Stimulated activated CD8-positive, alpha-beta memory T cell treated with anti-CD3 and anti-CD28 coated beads, Interleukin-2, amount 100 ng/mL, for 48 hours (primary cell): ENCODE measurements at places on chromosomes 2 and 18.

DNA sequence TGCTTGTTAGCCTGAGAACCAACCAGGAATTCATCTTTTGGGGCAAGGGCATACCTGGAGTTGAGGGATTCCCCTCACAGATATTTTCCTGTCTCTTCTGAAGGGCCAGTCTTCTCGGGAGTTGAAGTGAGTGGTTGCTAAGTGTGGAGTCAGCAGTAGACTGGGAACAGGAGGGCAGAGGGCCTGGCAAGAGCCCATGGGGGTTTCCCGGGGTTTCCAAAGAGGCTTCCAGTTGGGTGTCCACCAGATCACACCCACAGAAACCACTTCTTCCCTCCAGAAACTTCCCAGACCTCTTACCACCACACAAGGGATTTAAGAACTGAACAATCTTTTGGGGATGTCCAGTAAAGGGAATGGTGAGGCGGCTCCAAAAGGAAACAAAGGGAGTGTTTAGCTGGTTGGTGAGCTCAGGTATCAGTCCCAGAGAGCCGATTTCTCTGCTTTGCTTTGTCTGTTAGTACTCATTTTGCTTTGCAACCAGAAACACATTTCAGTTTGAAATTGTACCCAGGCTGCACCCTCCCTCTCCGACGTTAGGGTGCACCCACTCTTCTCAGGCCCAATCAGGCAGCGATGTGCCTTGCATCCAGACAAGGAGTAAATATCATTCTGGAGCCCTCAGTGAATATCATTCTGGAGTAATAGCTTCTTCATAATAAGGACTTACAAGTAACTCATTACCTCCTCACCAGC, 47.5 kb upstream of the SPATS2L start:
- no peak for DNase-seq

DNA sequence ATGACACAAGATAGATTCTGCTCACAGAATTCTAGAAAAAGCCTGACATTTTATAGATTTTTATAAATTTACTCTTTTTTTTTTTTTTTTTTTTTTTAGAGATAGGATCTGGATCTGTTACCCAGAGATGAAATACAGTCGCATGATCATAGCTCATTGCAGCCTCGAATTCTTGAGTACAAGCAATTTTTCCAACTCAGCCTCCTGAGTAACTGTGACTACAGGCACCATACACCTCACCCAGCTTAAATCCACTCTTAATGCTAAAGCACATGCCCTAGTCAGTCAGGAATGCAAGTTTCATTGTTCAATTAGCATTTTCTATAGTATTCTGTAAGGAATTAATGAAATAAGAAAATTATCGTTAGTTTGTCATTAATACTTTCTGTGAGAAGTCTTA, 32.1 kb upstream of the WDR75 start:
- no peak for DNase-seq

GRCh38 chr2:33213648-33214047, 262.8 kb upstream of the RASGRP3 start:
- no peak for DNase-seq

DNA sequence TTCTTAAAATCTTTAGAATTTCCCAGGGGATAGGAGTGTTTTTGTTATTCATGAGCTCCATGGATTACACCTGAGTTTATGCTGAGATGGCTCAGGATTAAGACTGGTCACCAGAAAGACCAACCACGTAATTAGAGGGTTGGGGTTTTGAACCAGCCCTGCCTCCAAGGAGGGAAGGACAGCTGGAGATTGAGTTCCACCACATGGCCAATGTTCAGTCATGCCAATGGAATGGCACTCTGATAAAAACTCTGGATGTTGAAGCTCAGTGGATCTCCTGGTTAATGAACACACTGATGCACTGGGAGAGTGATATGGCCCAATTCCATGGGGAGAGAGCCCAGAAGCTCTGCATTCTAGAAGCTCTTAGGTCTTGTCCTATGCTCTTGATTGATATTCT, 38.7 kb upstream of the PTPN4 start:
- no peak for DNase-seq

DNA sequence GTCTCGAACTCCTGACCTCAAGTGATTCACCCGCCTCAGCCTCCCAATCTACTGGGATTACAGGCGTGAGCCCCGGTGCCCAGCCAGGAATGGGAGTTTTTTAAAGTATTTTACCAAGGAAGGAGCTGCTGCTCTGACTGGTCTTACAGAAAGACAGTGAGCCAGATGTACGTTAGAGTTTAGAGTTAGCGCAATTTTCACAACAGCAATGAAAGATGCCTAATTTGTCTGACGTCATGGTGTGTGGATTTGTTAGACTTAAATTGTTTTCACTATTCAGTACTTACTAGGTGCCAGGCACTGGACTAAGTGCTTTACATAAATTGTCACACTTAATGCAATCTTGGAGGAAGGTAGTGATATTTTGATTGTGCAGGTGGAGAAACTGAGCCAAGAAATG, 12.4 kb upstream of the RPL37A start:
- DNase-seq, result no peak

GRCh38 chr2:13666582-13667414, 950.1 kb downstream of the TRIB2 start:
- DNase-seq, result no peak

- DNase-seq, result no peak
Measured at GRCh38 chr2:208240619-208241209, 14.2 kb downstream of the IDH1 start.

GRCh38 chr18:60506682-60507081, 134.1 kb upstream of the MC4R start:
- DNase-seq, result no peak

DNA sequence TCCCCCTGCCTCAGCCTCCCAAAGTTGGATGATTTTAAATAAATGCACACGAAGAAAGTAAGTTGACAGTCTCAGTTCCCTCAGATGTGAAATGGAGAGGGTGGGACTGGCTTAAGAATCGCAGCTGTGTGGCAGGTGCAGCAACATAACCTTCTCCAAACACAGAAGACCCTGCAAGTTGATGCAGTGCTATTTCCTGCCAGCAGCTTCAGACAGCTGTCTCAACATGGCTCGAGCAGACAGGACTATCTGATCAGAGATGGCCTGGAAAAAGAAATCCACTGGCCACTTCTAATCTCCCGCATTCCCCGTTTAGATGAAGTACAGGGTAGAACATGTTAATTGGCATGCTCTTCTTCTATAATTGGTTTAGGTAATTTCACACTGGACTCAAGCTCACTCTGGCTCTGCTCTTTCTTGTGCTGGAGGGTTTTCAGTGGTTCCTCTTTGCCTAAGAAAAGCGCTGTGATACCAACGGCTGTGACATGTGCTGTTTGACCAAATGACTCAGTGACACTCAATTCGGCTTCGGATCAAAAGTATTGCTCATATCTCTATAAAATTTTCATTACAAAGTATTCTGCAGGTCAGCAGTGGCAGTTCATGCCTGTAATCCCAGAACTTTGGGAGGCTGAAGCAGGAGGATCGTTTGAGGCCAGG, 40.2 kb downstream of the MYOM1 start:
- no peak for DNase-seq

DNA sequence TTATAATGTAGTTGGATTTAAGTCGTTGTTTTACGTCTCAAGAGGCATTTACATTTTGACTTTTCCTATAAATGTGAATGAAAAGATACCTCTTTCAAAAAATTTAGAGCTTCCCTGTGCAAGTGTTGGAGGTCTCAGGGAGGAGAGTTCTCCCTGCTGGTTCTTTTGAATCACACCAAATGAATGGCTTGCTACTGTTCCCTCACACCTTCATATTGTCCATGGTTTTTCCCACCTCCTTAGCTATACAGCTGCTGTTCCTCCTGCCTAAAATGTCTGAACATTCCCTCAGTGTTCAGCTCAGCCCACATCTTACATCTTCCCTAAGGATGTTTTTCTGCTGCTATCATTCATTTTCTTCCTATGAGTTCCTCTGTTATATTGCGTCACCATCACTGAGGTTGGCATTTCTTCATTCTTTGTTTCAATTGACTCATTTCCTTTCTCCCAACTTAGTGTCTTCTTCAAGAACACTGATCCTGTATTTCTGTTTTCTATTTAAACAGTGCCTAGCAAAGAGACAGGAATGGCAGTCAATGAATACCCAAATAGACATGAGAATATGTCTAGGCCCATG, 46.0 kb downstream of the COX7A2L start:
- DNase-seq, result no peak

- DNase-seq, result no peak
Measured at GRCh38 chr2:21800356-21800755, 676.6 kb downstream of the TDRD15 start.

DNA sequence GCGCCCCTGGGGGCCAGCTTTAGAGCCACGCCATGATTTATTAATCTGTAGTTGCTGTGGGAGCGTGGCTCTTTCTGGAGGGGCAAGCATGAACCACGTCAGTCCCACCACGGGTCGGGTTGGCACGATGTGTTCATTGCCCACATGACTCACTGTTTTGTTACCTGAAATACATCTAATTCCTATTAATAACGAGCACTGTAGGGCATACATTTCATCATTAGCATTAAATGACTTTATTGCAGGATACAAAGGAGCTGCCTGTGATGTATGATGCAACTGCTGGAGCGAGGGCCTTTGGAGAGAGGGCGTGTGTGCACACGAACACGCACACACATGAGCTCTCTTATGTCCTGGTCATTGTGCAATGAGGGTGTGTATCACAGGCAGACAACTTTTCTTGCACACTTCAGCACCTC, 127.0 kb downstream of the INHBB start:
- DNase-seq, result no peak

DNA sequence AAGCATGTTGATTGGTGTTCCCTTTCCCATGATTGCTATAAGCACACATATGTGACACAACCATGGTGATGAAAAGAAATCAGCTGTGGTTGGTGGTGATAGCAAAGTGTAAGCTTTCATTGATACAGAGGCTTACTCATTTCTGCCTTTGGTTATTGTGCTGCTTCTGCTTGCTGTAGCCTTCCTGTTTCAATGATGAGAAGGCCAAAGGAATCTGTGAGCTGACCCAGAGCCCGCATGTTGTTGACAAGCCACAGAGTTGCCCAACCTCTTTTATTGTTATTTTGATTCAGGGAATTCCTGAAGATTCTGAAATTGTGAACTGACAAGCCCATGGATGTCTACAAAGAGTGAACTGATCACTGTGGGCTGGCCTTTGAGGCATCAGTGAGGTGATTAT, 164.4 kb downstream of the TMEFF2 start:
- no peak for DNase-seq

- DNase-seq, result no peak
Measured at GRCh38 chr2:131155208-131155855, 50.2 kb downstream of the PLEKHB2 start.

- no peak for DNase-seq
Measured at GRCh38 chr2:28209864-28210263, 182.8 kb upstream of the FOSL2 start.

DNA sequence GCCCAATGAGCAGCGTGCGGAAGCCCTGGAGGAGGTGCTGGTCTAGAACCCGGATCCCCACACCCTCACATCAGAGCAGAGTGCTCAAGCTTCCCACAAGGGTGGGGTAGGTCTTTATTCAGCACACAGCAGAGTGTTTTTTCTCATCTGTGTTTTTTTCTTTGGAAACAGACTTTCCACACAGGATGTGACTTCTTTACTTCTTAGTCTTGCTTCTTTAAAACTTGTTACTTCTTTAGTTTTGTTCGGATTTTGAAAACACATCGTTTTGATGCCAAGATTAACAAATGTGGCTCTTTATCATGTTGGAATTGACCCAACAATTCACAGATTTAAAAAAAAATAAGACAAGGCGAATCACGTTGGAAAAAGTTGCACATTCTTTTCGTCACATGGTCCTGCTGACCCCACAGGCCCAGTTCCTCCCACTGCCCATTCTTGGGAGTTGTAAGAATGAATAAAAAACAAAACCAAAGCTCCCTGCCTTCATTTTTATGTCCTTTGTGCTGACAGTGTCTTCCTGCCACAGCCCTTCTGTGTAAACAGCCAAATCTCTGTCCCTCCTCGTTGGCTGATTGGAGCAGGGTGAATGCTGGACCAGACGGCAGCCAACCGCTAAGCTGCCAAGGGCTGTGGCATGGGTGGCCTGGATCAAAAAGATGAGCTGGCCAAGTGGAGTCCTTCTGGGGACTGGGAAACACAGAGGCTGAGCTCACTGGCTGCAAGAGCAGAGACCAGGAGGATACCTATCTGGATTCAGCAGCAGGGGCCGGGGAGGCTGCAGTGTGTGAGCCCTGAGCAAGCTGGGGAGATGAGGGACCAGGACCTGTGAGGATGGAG, 81.6 kb downstream of the TWIST2 start:
- no peak for DNase-seq

- DNase-seq, result no peak
Measured at GRCh38 chr2:100909534-100910081, 89.7 kb downstream of the NPAS2 start.

DNA sequence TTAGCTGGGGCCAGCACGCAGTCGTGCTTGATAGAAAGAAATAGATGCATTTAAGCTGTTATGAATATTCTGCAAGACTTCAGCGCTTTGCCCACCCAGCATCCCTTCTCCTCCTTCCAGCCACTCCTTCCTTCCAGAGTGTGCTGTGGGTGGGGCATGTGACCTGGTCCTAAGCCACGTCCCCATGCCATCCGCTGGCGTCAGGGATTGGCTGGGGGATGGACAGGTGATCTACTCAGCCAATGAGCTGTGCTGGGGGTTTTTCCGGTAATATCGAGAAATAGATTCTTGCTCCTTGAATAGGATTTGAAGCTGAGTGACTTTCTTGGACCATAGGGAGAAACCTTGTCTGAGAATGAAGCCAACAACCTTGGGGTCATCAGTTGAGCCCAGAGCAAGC, 4.8 kb upstream of the ZAP70 start:
- DNase-seq, result no peak

GRCh38 chr2:235025800-235026536, 74.2 kb downstream of the SH3BP4 start:
- DNase-seq, result no peak

DNA sequence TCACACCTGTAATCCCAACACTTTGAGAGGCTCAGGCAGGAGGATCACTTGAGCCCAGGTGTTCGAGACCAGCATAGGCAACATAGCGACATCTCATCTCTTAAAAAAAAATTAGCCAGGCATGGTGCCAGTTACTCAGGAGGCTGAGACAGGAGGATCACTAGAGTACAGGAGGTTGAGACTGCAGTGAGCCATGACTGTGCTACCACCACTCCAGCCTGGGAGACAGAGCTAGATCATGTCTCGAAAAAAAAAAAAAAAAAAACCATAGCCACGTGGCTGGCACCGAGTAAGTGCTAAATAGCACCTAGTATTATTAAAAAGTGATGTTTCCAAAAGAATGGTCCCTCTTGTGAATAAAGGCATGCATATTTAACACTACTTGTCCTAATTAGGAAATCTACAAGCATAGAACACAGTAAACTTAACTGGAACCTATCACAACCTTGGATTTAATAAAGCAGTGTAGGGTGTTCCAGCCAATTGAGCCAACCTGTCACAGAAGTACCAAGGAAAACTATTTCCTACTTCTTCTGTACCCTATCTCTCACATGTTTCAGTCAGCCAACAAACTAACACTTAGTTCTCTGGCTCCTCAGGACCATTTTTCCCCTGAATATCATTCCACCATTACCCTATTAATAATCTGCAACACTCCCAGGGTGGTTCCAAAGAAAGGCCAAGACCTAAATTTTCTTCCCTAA, 8.8 kb downstream of the RAB1A start:
- DNase-seq, result no peak

GRCh38 chr2:54678719-54679118, 44.7 kb upstream of the EML6 start:
- DNase-seq, result no peak
